Right ventricle myocardium superior (tissue), 1 donor: ENCODE measurements at places on chromosomes 16 and 17.
A peak's percentile ranks its signal among the peaks of the same experiment; 100 is the strongest.

- DNase-seq, result peak; percentile 58
Observed at GRCh38 chr16:49560004-49560830, 186.6 kb downstream of the C16orf78 start.

- DNase-seq, result no peak
Observed at GRCh38 chr17:8504460-8505207, 69.0 kb downstream of the NDEL1 start.

DNA sequence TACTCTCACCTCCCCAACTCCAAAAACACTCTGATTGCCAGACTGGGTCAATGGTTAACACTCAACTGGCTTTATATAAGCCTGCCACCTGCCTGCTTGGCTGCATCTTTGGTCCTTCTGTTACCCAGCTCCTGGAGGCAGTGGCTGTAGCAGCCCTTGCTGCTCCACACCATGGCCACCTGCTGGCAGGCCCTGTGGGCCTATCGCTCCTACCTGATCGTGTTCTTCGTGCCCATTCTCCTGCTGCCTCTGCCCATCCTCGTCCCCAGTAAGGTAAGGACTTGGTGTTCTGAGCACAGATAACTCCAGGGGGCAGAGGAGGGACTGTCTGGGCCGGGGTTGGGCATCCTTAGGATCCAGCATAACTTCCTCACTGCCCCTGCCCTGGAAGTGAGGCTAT is at the start of gene SLC13A2:
SLC13A2 (plus strand) TSS at position 103 of the 400 bp plus-strand sequence; CDS start at position 172, 69 bp downstream.
- no peak for DNase-seq

DNA sequence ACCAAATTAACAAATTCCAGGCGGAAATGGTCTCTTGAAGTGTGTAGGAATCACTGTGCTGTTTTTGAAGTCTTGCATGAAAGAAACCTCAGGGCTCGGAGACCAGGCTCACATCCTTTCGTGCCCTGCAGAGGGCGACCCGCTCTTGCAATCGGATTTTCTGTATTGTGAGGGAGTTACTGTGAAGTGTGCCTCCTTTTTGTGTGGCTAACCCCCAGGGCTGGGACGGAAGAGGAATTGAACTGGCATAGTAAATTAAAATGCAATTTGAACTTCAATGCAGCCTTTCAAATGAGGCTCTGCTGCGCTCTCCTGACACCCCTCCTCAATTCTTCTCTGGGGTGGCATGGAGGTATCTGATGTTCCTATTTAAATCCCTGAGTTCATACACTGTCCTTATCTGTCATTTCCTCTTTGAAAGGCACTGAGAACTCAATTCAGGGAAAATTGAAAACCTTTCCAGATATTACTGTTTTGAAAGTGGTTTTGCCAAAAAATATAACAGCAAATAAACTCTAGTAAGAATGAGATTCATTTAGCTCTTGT is 51.5 kb upstream of the MGAT5B start:
- DNase-seq, result peak; percentile 46
